ENCODE measurements at places on chromosomes 16 and 17.

DNA sequence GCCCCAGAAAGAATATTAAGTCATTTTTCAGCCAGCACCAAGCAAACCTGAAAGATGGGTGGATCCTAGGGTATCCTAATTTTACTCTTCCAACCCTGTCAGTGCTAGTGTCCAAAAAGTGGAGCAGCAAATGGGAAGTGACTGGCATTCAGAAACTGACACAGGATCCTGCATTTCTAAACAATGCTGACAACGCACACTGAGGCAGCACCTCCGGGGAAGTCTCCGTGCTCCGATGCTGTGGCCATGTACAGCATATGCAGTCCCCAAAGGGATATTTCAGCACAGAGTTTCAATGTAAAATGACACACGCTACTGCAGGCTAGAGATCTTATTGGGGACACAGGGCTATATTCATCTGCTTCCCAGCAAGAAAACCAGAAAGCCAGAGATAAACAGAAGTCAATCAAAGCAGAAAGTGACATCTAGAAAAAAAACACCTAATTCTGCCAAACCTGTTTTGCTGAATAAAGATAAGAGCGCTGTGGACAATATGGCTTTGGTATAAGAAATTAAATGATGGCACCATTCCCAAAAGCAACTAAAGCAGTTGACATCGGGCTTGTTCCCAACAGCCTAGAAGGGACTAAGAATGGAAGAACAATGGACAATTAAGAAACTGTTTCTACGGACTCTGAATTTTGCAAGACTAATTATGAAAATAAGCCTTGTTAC lies 17.3 kb downstream of the XYLT1 start:
- H3K27ac ChIP-seq = no peak overlapping the region
- H3K4me1 ChIP-seq = no peaks in the 10 kb centered on the region
- no peaks in the 10 kb centered on the region for H3K27me3 ChIP-seq
- no peak for DNase-seq
- H3K36me3 ChIP-seq = peaks cover 9% of the 10 kb centered on the region

- H3K36me3 ChIP-seq = no peaks in the 10 kb centered on the region
- H3K4me1 ChIP-seq = no peaks in the 10 kb centered on the region
- H3K27me3 ChIP-seq = no peaks in the 10 kb centered on the region
- no peak overlapping the region for H3K4me3 ChIP-seq
- no peak for DNase-seq
These were observed 18.9 kb upstream of the MFSD6L start for GRCh38 chr17:8818047-8818446.

DNA sequence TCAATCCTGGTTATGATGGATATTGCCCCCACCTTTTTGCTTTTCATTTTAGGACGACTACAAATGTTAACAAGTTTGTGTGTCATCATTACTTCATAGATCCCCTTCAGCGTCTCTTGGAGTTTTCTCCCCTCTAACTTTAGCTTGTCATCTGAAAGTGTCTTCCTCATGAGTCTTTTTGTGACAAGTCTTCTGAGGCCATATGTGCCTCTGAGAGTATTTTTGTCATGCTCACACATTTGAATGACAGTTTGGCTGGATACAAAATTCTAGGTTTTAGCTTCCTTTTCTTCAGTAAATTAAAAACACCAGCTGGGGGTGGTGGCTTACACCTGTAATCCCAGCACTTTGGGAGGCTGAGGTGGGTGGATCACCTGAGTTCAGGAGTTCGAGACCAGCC lies 203.8 kb upstream of the CHMP6 start:
- no peak overlapping the region for H3K4me3 ChIP-seq
- H3K27me3 ChIP-seq = no peaks in the 10 kb centered on the region
- H3K4me1 ChIP-seq = no peaks in the 10 kb centered on the region
- H3K27ac ChIP-seq = no peak overlapping the region
- H3K36me3 ChIP-seq = no peaks in the 10 kb centered on the region
- DNase-seq = no peak

- H3K27me3 ChIP-seq = no peaks in the 10 kb centered on the region
- H3K27ac ChIP-seq = no peak overlapping the region
- H3K4me3 ChIP-seq = no peak overlapping the region
- H3K36me3 ChIP-seq = peaks cover 64% of the 10 kb centered on the region
- peaks cover 4% of the 10 kb centered on the region for H3K4me1 ChIP-seq
- no peak for DNase-seq
These were observed 60.7 kb downstream of the OR1D5 start for GRCh38 chr17:3002538-3003295.

DNA sequence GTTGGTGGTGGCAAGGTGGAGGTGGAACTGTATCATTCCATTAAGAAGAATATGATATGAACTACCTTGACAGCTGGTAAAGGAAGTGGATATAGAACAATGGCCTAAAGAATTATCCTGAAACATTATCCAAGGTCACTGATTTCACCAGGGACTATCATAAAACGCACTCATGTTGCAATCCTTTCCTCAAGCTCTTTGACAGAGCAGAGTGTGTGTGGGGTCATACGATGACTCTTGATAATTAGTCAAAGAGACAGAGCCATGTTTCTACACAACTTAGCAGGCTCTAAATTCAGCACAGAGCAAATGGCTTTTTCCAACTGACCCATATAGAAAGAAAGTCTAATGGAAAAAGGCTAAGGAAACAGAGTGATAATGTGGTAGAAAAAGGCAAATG lies 126.4 kb upstream of the ANKFN1 start:
- no peak for DNase-seq
- H3K27me3 ChIP-seq = no peaks in the 10 kb centered on the region
- H3K4me1 ChIP-seq = no peaks in the 10 kb centered on the region
- no peak overlapping the region for H3K27ac ChIP-seq

DNA sequence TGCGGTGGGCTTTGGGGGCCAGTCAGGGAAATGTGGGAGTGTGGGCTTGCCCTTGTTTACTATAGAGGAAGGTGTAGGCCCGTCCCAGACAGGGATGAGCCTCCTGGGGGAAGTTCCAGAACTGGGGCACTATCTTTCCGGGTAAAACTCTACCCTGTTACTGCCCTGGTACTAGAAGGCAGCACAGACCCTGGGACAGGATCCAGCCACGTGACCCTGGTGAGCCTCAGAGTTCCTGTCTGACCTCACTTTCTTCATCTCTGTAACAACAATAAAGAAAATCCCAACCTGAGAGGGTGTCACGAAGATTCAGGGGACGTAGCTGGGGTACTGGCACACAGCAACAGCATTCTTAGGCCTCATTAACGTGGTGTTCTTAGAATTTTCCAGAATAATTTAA lies 239.6 kb upstream of the FOXF1 start:
- H3K36me3 ChIP-seq = no peaks in the 10 kb centered on the region
- no peak overlapping the region for H3K27ac ChIP-seq
- H3K4me1 ChIP-seq = no peaks in the 10 kb centered on the region
- no peak overlapping the region for H3K4me3 ChIP-seq
- H3K27me3 ChIP-seq = no peaks in the 10 kb centered on the region
- no peak for DNase-seq

DNA sequence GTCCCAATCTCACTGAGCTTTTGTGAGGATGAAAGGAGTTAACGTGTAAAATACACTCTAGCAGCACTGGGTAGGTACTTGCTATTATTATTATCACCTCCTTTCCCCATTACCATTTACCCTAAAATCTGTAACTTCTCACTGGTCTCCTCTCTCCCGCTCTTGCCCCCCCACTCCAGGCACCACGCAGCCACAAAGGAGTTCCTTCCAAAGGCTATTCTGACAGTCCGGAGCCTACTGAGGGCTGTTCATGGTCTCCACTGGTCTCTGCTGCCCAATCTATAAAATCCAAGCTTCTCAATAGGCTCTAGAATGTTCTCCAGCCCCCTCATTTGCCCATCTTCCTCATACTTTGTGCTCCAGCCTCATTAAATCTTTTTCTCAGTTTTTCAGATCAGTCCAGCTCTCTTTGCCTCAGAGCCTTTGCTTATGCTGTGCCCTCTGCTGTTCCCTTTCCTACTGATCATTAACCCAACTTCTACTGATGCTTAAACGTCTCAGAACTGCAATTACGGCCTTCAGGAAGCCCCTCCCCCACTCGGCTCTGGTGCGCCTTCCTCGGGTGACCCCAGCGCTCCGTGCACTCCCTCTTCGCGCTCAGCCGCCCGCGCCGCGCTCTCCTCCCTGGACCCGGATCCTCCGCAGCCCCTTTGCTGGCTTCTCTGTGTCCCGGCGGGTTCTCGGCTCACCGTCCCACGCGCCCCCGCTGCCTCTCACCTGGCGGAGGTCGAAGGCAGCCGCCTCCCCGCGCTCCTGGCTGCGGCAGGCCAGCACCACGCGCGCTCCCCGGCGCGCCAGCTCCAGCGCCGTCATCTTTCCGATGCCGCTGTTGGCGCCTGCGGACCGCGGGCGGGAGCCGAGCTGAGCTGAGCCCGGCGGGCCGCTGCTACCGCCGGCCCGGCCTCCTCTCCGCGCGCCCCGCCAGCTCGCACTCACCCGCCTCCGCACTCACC lies 737 bp downstream of the DHRS13 start:
- H3K36me3 ChIP-seq = peaks cover 3% of the 10 kb centered on the region
- peak overlapping the region; percentile 87 for H3K27ac ChIP-seq
- peak; percentile 53 for DNase-seq
- peak overlapping the region; percentile 67 for H3K4me3 ChIP-seq
- peaks cover 2% of the 10 kb centered on the region for H3K4me1 ChIP-seq

GRCh38 chr17:81210868-81211267 lies 11.9 kb downstream of the CEP131 start:
- DNase-seq = no peak
- H3K36me3 ChIP-seq = peaks cover 34% of the 10 kb centered on the region
- no peak overlapping the region for H3K4me3 ChIP-seq
- H3K27ac ChIP-seq = no peak overlapping the region
- H3K27me3 ChIP-seq = no peaks in the 10 kb centered on the region

Data from small intestine (tissue), 16 donors.